Endodermal cell (in vitro differentiated cells): ENCODE measurements at places on chromosomes 13 and 19. TPM values are rescaled to one million over a fixed set of nuclear protein-coding genes. Genes with fewer than 3 reads are reported as not detected.

- peak; percentile 74 for DNase-seq
Measured at GRCh38 chr19:55116232-55116858, 1.1 kb downstream of the PPP1R12C start.

GRCh38 chr19:4367336-4367723 lies 24.0 kb downstream of the MPND start:
- no peak for DNase-seq

GRCh38 chr13:99237981-99238662 lies 20.1 kb downstream of the GPR18 start:
- DNase-seq = no peak

- no peak for DNase-seq
Measured at GRCh38 chr13:100394005-100394695, 194.4 kb downstream of the GGACT start.

DNA sequence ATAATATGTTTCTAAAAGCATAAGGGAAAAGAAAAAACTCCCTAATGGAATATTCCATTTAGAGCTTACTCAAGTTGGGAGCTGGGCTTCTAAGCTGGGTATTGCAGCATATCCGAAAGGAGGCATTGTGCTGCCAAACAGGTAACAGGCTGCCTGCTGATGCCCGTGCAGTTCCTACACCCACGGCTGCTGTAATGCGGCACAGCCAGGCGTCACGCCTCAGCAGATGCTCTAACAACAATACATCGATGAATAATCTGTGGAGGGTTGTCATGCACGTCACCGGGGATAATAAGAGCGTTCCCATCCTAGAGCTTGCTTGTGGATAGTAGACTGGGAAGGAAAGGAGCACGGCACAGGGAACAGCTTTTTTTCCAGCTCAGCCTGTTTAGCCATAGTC lies 1582.1 kb upstream of the SLC10A2 start:
- DNase-seq = no peak

GRCh38 chr13:29935309-29935981 lies 85.0 kb upstream of the UBL3 start:
- no peak for DNase-seq

DNA sequence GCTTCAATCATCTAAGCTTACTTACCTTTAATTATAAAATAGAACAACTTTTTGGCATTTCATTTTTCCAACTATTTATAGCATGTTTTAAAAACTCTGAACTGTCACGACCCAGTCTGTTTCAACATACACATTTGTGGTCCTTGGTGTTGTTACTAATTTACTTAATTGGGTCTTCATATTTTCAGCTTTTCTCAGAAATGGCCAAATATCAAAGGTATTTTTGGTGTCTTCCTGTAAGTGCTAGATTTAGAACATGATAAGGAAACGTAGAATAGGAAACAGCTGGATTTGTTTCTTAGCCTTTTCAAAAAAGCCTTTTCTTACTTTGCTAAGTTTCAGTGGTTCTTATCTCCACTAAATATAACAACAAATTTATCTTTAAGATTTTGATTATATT lies 11.4 kb downstream of the LPAR6 start:
- DNase-seq = no peak

Gene SOX1
- total RNA-seq = not detected in 3 replicates

Gene CYP2F1
- total RNA-seq = not detected in 2 replicates

Gene KRI1
- 37.7 and 45.2 TPM in 2 replicates for total RNA-seq
